ENCODE measurements at places on chromosomes 3 and 15.

DNA sequence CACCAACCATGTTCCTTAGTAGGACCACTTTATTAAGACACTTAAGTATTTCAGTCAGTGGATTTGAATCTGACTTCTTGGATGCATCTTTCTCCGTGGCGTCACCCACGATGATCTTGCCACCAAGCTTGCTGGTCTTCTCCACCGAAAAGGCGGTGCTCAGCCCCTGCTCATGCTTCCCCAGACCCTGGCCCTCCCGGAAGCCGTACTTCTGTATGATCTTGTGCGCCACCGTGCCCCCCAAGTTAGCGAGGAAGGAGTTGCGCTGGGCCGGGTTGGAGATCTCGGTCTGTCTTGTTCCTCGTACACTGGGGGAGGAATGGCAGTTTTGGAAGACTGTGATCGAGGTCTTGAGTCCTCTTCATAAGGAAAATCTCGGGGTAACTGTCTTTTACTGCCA, 213.4 kb upstream of the NANOGP8 start:
- no peak for DNase-seq

GRCh38 chr15:53757906-53758305, 1.6 kb downstream of the WDR72 start:
- no peak for DNase-seq

DNA sequence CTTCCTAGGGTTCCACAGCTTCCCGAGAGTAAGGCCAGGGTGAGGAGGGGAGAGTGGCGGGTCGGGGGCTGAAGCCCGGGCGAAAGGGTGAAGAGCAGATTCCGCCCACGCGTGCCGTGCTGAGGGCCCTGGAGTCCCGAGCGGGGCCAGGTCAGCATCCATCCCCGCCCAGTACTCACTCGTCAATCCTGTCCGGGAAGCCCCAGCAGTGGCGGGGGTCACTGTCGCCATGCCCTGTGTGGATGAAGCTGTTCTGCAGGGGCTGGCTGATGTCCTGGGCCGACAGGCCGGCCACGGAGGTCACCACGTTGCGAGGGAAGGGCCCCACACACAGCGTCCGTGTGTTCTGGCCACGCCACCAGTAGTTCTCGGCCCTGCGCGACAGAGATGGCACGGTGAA, 36.3 kb downstream of the TNK2 start:
- no peak for DNase-seq

GRCh38 chr3:149892371-149892770, 78.3 kb downstream of the PFN2 start:
- no peak for DNase-seq

- DNase-seq: no peak
These were observed 221.7 kb upstream of the ROPN1 start for GRCh38 chr3:124213641-124214040.

DNA sequence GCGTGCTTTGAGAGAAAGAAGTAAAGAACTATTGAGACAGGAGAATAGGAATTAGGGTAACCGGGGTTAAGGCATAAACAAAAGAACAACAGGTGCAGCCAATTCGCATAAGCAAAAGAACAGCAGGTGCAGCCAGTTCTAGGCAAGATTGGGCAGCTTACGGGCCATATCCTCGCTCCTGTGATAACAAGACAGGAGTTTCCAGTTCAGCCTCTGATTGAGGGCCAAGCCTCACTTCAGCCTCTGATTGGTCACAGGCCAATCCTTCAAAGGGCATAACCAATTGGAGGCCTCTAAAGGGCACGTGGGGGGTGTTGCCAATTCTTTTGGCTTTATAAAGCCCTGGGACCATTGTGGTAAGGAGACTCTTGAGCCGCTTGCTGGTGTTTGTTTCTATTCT, 143.5 kb downstream of the GADL1 start:
- no peak for DNase-seq

DNA sequence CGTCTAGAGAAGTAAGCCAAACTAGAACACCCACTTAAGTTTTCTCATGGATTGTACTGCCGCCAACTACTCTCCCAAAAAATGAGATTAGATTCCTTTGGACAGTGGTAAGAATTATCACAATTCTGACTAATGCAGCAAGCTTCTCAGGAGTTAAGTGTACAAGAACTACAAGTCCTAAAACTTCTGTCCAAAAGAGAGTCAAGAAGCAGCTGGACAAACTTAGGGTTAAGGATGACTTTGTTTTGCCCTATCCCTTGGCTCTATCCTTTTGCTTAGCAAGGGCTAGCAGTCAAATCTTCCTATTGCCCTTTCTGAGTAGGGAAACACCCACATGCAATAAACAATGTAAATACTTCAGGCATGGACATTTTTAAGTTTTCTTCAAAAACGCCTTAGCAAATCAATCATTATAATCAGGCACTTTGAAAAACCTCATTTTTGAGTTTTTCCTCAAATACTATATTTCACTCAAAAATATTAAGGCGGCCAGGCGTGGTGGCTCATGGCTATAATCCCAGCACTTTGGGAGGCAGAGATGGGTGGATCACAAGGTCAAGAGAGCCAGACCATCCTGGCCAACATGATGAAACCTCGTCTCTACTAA, 19.5 kb downstream of the RAF1 start:
- no peak for DNase-seq

DNA sequence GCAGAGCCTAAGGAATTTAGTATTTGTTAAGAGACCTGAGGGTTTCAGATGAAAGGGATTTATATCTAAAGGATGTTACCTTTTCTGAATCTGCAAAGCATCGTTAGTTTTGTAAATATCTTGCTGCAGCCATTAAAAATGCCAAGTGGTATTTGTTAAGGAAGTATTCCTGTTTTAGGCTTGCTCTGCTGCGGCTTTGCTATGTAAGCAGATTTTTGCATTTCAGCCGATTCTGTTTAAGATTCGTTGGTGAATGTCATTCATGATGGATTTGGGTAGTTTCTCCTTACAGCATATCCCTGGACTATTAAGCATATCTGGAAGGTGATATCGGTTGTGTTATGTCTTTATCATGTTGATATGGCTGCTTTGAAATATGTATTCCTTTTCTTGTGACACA, 1.0 kb downstream of the USP8 start:
- no peak for DNase-seq

GRCh38 chr3:46490338-46491084, 7.3 kb upstream of the RTP3 start:
- DNase-seq: no peak

DNA sequence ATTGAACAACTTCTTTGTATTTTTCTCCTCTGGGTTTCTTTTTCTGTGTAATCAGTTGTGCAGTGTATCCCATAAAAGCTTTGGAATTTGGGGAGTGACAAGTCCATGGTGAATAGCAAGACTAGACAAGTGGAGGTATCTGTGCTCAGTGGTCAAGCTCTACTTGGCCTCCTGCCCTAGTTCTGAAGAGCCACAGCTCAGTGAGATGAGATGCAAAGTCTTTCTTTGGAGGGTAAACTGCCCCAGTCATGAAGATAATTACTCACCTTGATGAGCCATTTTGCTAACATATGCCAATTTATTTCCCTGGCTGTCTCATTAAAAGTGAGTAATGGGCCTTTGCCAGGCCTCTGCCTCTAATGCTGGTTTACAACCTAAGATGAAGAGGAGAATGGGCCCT, 271.2 kb upstream of the TRIM42 start:
- no peak for DNase-seq

- DNase-seq: peak; percentile 29
These were observed 68.4 kb upstream of the HACD2 start for GRCh38 chr3:123653221-123653682.

DNA sequence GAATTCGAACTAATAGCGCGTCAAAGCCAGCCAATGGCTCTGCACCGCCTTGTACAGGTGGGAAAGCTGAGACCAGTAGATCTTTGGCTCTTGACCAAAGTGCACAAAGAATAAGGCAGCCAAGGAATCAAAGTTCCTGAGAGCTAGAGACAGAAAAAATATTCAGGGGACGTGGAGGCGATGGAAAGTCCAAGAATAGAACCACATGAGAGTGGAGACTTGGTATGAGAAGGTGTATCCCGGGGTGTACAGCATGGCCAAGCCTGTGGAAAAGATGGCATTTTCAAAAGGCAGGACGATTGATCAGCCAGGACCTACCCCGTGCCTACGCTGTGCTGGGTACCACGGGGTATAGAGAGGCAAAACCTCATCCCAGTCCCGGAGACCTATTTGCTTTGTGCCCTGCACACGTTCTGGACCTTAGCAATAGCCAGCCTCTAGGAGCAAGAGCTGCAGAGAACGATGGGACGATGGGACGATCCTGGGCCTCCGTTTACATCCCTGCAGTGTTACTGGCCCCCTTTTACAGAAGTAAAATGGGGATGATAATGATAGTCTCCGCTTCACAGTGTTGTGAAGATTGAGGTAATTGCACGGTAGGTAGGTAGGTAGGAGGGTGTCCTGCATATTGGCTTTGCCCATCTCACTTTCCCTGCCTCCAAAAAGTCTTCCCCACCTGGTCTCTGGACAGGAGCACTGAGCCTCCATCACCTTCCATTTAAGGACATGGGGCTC, 583 bp upstream of the RBSN start:
- no peak for DNase-seq

- no peak for DNase-seq
These were observed 46.3 kb downstream of the GPR171 start for GRCh38 chr3:151156618-151157216.

DNA sequence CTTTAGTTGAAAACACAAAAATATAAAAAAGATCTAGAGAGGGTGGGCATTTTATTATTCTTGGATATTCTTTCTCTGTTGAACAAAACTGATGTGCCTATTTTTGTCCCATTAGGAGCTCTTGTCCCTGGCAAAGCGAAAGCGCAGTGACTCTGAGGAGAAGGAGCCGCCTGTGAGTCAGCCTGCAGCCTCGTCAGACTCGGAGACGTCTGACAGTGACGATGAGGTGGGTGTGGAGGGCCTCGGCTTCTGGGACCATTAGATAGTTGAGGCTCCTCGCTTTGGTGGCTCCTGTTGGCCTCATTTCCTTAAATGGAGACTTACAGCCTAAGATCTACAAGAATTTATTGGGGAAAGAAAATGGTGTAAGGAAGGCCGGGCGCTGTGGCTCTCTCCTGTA, 21.3 kb downstream of the RTF1 start:
- no peak for DNase-seq

DNA sequence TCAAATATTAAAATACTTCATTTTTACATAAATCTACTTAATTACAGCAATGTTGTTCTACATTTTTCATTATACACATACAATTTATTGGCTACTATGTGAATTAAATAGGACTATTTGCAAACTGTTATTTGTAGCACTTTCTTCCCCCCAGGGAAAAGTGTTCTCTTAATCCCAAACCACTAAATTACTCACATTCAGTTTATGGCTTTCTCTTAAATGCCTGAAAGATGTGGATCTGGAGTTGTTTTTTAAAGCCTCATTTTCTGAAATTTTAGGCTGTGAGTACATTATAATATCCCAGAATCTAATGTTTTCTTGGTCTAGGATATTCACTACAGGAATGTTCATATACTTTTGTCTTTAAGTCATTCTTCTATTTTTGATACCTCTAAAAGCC, 32.7 kb downstream of the PRTG start:
- DNase-seq: no peak

- DNase-seq: no peak
These were observed 215.1 kb upstream of the UBE2E1 start for GRCh38 chr3:23590424-23591273.

DNA sequence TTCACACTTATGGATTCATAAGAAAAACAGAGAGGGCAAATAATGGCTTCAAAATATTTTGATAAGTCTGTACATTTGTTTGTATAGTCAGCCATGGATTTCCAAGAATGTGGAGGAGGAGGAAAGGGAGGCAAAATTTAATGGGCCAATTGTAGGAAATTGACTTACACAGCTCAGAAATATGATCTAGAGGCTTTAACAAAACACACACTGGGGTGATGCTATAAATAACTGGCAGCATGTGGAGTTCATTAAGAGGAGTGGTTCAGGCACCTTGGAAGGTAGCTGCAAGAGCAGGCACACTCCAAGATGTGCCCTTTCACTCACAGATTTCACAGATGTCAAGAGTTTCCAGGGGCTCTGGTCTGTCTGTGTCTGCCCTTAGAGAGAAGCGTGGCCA, 193.4 kb upstream of the RASGRP1 start:
- no peak for DNase-seq

GRCh38 chr3:12995389-12996180, 77.6 kb downstream of the IQSEC1 start:
- DNase-seq: no peak

GRCh38 chr15:77874063-77874462, 203.4 kb downstream of the TBC1D2B start:
- no peak for DNase-seq

- DNase-seq: no peak
These were observed 878 bp downstream of the SPPL2A start for GRCh38 chr15:50764461-50765194.

- DNase-seq: no peak
These were observed 321.8 kb upstream of the MME start for GRCh38 chr3:154758109-154758868.

DNA sequence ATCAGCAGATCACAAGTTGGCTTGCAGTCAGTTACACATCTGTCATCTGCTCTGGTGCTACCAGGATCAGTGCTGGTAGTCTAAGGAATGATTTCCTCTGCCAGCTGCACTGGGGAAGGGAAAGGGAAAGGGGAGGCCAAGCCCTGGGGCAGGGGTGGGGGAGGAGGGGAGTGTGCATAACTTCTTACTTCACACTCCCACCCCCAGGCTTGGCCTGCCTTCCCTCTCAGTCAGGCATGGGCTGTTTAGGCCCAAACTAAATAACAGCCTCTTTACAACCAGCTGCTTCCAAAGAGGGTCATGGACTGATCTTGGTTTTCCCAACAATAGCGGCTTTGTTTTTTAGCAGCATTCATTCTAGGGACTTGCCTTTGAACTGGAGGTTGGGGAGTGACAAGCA, 86.1 kb upstream of the PSMD6 start:
- no peak for DNase-seq

DNA sequence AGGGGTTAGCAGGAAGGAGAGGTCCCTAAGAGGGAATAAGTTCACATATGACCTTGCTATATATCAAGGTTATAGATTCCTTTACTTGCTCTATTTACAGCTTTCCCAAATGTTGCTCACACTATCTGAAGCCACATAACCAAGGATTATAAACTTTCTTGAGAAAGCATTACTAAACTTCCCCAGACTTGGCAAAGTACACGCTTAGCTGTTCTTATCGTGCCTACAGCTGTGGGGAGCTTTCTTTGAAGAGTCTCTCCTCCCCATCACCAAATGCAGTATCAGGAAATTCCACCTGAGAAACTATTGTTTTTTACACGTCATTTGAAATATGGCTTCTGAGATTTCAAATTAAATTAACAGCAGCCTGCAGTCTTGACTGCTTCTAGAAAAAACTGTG, 284.5 kb downstream of the CHL1 start:
- DNase-seq: no peak

DNA sequence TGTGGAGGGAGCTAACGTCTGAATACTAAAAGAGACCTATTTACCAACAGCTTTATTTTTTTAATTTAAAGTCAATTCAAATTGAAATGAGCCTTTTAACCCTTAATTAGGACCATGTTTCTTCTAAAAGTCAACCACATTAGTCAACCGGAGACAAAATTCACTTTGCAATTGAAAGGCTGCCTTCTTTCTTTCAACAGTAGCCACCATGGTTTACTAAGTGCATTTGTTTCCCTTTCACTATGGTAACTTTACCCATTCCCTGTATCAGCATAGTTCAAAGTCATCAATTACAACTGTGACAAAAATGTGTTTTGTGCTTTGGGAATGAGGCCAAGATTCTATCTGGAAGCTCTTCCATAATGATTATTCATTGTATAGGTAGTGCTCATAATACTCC, 225.4 kb downstream of the EPHA3 start:
- DNase-seq: no peak

Data from mucosa of gallbladder (tissue), 1 donor.